ENCODE measurements at places on chromosomes 2 and 18. TPM values are rescaled to one million over a fixed set of nuclear protein-coding genes. Genes with fewer than 3 reads are reported as not detected.

DNA sequence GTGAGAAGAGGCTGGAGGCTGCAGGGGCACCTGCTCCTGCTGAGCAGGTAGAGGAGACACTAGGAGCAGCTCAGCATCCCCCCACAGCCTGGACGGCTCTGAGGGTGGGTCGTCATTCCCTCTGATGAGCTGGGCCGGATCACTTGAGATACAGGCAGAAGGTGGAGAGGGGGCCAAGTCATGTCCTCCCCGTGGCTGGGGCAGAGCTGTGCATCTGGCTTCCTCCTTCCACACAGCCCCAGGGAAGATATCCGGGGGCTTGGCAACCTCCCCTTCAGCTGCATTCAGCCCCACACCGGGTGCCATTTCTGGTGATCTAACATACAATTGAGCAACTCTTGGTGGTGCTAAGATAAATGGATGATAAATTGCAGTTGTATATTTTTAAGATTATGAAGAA lies 236.9 kb downstream of the LDLRAD4 start:
- H3K27ac ChIP-seq: no peak overlapping the region
- H3K27me3 ChIP-seq: peaks cover 6% of the 10 kb centered on the region
- no peak overlapping the region for H3K4me3 ChIP-seq
- no peaks in the 10 kb centered on the region for H3K36me3 ChIP-seq

DNA sequence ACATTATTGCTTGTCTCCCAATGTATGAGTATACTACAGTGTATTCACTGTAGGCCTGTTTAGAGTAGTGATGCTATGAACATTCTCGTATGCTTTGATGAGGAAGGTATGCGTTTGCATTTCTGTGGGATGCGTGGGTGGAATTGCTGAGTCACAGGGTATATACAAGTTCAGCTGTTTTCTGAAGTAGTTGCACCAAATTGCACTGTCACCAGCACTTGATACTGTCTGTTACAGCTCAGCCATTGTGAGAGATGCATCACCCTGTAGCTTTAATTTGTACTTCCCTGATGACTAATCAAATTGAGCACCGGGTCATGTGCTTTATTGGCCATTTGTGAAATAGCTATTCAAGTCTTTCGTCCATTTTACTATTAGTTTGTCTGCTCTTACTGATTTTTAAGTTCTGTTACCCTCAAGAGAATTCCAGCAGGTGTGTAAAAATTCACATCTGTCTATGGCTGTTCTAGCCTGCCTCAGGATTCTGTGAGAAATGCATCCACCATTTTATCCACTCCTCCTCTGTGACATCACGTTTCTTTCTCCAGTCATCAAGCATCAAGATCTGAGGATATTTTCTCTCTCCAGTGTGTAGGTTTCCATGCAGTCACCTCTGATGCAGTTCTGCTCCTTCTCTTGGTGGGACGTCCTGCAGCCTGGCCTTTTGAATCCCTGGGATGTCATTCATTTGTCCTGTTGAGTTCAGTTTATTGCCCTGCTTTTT lies 72.5 kb downstream of the DGKD start:
- peak overlapping the region; percentile 46 for H3K27ac ChIP-seq
- DNase-seq: peak; percentile 66
- H3K27me3 ChIP-seq: no peaks in the 10 kb centered on the region

DNA sequence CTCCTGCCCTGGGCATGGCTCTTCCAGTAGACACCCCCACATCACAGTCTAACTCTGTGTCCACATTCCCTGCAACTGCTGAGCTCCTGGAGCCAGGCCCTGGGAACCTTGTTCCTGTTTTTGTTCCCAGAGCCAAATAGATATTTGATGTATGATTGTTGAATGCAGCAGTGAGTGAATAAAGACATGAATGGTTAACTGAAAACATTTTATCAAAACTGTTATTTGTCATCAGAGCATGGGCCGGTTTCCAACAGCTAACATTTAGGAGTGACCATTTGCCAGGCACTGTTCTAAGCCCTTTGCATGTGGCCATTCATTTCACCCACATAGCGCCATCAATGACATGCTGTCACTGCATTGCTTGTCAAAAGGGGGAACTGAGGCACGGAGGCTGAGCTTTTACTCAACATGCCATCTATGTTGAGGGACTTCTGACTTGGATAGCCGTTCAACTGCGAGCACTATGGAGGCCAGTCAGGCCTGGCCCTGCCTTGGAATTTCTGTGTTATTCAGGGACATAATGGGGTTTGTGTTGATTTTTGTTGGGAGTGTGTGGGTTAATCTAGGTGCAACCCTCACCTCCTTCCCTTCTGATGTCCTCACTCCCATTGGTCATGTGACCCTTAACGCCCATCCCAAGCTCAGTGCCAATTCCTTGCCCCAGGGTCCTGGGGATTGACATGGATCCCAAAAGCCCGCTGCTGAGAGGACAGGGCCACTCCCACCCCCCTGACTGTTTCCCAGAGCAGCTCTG lies 12.6 kb downstream of the IL1R1 start:
- H3K36me3 ChIP-seq: no peaks in the 10 kb centered on the region
- no peaks in the 10 kb centered on the region for H3K4me1 ChIP-seq
- H3K4me3 ChIP-seq: no peak overlapping the region
- H3K27ac ChIP-seq: no peak overlapping the region

DNA sequence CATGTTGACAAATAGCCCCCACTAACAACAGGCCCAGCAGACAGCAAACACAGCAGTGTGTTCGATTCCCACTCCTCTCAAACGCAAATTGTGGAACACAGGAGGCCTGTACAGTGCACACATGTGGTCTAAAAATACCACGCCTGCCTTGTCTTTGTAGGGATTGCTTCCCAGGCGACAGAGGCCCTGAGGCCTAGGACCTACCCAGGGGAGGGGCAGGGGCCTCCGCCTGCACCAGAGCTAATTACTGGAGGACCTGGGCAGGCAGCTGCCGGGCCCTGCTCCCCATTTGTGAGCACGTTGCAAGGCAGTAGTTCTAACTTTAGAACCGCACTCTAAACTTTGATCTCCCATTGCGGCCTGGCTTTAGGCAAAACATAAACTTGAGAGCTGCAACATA lies 316.0 kb downstream of the TXNL1 start:
- no peak for DNase-seq
- H3K27ac ChIP-seq: no peak overlapping the region
- H3K27me3 ChIP-seq: no peaks in the 10 kb centered on the region
- H3K4me3 ChIP-seq: no peak overlapping the region
- H3K36me3 ChIP-seq: no peaks in the 10 kb centered on the region

DNA sequence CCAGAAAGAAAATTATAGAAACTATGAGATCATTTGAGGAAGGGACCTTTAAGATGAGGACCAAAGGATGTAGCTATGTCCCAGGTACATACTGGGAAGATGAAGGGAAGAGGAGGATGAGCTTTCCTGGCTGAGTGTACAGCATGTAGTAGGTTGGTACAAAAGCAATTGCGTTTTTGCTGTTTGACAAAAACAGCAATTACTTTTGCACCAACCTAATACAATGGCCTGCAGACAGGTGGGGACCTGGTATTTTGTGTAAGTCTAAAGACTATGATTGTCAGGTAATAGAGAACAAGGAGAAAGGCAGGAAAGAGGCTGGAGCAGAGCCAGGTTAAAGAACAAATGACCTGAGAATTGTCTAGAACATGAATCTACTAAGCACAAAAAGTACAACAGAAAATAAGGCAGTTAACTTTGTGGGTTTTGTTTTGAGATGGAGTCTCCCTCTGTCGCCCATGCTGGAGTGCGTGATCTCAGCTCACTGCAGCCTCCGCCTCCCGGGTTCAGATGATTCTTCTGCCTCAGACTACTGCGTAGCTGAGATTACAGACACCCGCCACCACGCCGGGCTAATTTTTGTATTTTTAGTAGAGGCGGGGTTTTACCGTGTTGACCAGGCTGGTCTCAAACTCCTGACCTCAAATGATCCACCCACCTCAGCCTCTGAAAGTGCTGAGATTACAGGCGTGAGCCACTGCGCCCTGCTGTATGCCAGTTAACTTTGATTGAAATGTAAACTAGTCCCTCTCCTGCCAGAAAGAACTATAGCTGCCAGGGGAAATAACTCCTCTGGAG lies 3.2 kb upstream of the TGOLN2 start:
- no peaks in the 10 kb centered on the region for H3K27me3 ChIP-seq
- no peak overlapping the region for H3K27ac ChIP-seq
- peaks cover 11% of the 10 kb centered on the region for H3K4me1 ChIP-seq
- no peak for DNase-seq
- peak overlapping the region; percentile 36 for H3K4me3 ChIP-seq
- peaks cover 16% of the 10 kb centered on the region for H3K36me3 ChIP-seq

DNA sequence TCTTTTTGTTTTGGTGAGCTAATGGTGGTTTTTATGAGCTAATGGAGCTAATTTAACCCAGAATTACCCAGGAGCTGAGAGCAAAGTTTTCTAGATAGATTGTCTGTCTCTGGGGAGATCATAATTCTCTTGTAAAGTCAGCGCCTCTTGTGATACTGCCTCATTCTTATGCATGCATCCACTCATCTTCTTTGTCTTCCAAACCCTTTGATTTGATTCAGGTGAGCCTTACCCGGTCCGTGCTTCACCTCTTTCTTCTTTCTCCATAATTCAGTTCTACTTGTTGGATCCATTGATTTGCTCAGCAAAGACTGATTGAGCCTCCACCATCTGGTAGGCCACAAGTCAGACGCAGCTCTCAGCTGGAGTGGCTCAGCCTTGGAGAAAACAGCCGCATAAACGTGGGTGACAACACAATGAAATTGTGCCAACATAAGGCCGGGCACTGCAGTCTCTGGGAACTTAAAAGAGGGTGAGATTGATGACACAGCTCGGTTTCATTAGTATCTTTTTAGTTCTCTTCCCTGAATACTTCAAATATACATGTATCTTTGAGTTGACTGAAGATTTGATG lies 158.5 kb upstream of the SH3BP4 start:
- no peak overlapping the region for H3K27ac ChIP-seq
- no peak for DNase-seq
- H3K4me3 ChIP-seq: no peak overlapping the region
- H3K36me3 ChIP-seq: no peaks in the 10 kb centered on the region

RTP5 gene
- total RNA-seq: not detected

RAMP1 gene
- total RNA-seq: 7.4 TPM

Measured in natural killer cell treated with Interleukin-12 subunit alpha and Interleukin-12 subunit beta and Interleukin-15 and Interleukin-18, amount 100 ng/mL, for 72 hours (primary cell).